Activated T-cell treated with anti-CD3 and anti-CD28 coated beads, Interleukin-2, amount 50 U/mL, for 1 hour (primary cell): ENCODE measurements at places on chromosomes 13 and 19.

GRCh38 chr13:95813139-95813538 lies 136.2 kb downstream of the DNAJC3 start:
- no peak for DNase-seq

GRCh38 chr13:31765138-31765785 lies 25.9 kb downstream of the RXFP2 start:
- DNase-seq, result no peak

DNA sequence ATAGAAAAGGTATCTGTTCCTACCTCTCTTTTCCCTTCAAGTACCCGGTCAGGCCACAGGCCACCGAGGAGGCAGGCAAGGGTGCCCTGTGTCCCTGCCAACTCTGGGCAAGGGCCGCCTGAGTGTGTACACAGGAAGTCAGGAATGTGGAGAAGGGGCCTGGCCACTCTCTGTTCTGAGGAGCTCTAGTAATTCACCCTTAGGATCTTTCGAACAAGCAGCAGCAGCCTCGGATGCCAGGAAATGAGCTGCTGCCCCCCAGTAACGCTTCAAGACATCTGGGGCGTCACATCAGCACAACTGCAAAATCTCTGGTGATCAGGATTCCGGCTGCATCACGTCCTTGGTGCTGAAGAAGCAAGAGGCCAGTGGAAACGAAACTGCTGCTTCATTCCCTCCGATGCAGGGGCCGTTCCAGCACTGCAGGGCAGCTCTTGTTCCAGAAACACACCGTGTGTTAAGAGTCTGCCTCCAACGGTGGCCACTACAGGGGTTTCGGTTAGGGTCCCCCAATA lies 2.0 kb downstream of the RAB20 start:
- no peak for DNase-seq

DNA sequence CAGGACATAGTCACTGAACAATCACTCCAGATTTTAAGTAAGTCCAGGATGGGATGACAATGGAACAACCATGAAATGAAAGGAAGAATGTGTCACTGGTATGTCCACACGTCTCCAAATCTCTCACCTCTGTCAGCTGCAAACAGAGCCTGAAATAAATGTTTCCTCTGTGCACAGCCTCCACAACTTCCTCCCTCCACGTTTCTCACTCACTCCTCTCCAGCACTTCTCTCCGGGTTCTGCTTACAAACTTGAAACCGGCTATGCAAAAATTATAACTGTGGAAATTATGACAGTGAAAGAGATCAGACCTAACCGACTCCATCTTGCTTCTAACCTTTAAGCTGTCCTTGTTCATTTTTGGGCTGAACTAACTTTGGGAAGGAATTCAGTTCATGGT lies 35.0 kb upstream of the ALOX5AP start:
- no peak for DNase-seq

DNA sequence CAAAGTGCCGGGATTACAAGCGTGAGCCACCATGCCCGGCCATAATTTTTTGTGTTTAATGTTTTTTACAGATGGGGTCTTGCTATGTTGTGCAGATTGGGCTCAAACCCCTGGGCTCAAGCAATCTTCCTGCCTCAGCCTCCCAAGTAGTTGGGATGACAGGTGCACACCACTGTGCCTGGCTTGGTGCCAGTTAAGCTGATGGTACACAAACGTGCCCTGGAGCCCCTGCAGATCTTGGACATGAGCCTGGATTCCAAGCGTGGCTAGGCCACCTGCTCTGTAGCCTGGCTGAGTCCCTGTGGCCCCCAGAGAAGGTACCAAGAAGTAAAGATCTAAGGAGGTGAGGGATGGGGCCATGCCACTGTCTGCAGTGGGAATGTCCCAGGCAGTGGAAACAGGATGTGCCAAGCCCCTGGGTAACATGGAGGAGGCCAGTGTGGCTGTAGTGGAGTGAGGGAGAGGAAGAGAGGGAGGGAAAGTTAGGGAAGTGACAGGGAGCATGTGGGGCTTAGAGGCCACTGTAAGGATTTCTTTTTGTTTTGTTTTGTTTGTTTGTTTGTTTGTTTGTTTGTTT lies 7.0 kb downstream of the PRODH2 start:
- DNase-seq, result no peak

GRCh38 chr13:108437496-108437895 lies 168.0 kb downstream of the TNFSF13B start:
- no peak for DNase-seq

- peak; percentile 94 for DNase-seq
Observed at GRCh38 chr19:3275583-3276340, 51.3 kb downstream of the CELF5 start.

GRCh38 chr19:38333245-38333644 lies 2.4 kb upstream of the CATSPERG start:
- no peak for DNase-seq

DNA sequence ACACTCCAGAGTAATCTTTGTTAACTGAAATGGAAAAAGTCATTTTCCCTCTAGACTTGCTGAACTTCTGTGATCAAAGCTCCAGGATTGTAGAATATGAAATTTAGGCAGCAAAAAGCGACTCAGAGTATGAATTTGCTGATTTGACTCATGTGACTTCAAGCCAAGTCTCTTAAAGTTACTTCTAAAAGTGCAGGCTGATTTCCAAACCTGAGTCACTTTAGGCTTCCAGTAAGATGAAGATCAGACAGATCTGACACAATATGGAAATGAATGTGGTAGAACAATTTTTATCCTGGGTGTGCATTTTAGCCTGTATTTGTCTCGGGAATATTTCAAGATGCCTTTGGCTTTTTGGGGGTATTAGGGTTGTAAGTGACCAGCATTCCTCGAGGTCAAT lies 151.0 kb upstream of the TMTC4 start:
- no peak for DNase-seq

DNA sequence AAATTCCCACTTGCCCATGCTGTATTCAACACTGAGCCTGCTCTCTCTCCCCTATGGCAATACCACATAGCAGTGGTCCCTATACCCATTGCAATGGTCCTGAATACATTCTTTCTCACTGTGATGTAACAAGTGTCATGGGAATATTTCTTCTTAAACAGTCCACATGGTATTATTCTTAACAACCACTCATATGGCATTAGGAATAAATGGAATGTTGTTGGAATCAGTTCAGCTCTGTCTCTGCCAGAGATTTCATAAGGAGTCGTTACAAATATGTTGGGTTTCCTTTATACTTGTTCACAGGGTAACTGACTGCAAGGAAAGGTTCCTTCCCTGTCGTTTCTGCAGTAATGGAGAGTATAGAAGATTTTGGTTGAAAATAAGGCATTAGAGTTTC lies 128.3 kb upstream of the SPATA13 start:
- DNase-seq, result no peak
